ENCODE measurements at places on chromosomes 6 and 20.

DNA sequence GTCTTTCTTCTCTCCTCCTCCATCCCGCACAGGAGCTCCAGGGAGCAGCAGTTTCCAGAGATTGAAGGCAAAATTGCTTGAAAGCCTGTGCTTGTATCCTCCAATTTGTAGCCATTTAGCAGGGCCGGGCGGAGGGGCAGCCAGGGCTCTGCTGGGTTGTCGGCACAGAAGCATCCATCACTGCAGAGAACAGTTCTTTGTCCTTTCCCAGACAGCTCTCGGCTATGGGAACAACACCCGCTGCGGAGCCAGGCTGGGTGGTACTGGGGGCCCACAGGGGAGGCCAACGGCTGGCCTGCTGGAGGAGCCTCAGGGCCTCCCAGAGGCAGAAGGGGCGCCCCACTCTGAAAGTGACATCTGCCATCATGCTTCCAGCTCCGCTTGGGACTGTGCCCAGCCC is 7.8 kb downstream of the HRH3 start:
- DNase-seq, result no peak

- DNase-seq, result no peak
These were observed 1.3 kb downstream of the SIRPB1 start for GRCh38 chr20:1618479-1618878.

- DNase-seq, result no peak
These were observed 18.1 kb downstream of the DNMT3B start for GRCh38 chr20:32780278-32780677.

DNA sequence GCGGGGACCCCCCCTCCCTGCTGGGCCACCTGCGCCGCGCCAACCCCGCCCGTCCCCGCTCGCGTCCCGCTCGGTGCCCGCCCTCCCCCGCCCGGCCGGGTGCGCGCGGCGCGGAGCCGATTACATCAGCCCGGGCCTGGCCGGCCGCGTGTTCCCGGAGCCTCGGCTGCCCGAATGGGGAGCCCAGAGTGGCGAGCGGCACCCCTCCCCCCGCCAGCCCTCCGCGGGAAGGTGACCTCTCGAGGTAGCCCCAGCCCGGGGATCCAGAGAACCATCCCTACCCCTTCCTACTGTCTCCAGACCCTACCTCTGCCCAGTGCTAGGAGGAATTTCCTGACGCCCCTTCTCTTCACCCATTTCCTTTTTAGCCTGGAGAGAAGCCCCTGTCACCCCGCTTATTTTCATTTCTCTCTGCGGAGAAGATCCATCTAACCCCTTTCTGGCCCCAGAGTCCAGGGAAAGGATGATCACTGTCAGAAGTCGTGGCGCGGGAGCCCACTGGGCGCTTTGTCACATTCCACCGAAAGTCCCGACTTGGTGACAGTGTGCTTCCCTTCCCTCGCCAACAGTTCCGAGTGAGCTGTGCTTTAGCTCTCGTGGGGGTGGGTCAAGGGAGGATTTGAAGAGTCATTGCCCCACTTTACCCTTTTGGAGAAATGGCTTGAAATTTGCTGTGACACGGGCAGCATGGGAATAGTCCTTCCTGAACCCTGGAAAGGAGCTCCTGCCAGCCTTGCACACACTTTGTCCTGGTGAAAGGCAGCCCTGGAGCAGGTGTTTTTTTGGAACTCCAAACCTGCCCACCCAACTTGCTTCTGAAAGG is 2.1 kb downstream of the VEGFA start:
- DNase-seq, result peak; percentile 9

- DNase-seq, result no peak
These were observed 434.2 kb upstream of the CDH4 start for GRCh38 chr20:60817891-60818290.

DNA sequence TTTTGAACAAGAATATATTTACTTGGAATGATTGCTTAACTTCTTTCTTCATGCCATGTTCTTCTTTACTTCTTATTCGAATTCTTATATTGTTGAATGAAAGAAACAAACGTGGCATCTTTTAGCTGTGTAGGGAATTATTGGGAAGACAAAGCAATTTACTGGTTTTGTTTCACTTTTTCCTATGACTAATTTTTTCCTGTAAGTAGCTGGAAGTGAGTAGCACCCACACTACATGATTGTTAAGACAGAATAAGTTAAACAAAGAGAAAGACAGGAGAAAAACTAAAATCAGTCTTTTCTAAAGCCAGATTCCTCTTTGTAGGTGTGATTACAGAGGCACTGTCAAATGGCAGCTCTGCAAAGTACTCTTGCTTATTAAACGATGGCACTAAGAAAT is 593.4 kb downstream of the EYS start:
- no peak for DNase-seq

DNA sequence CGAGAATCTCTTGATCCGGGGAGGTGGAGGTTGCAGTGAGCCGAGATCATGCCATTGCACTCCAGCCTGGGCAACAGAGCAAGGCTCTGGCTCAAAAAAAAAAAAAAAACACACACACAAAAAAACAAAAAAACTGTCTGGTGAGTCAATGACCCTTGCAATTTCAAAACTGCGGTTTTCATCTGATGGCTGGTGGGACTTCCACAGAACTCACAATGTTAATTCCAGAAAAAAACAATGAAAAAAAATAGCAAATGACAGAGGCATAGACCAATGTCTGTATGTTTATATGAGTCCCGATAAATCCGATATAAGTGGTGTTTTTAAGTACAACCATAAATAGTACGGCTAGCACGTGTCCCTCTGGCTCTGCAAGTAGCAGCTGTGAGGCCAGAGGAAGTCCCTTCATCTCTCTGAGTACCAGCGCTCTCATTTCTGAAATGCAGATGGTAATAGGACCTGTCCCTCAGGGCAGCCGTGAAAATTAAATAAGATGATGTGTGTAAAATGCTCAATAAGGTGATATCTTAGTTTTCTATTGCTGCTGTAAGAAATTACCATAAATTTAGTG is 21.9 kb upstream of the PTPN1 start:
- no peak for DNase-seq

DNA sequence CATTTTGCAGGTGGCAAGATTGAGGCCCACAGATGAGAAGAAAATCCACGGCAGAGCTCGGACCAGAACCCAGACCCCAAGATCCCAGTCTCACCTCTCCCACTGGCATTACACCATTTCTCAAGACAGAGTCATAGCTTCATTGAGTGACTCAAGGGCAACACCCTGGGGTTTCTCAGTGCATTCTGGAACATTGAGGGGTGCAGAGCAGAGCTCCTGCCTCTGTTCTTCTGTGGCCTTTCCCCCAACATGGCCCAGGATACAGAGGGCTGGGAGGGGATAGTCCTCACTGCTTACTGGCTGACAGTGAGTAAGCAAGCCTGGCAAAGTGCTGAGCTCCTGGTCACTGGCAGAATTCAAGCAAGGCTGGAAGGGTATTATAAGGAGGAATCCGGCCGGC is 74.0 kb downstream of the MDGA1 start:
- DNase-seq, result no peak

Data from spinal cord (tissue), 10 donors.